Body of pancreas (tissue), 4 donors: ENCODE measurements at places on chromosomes 16 and 17.

DNA sequence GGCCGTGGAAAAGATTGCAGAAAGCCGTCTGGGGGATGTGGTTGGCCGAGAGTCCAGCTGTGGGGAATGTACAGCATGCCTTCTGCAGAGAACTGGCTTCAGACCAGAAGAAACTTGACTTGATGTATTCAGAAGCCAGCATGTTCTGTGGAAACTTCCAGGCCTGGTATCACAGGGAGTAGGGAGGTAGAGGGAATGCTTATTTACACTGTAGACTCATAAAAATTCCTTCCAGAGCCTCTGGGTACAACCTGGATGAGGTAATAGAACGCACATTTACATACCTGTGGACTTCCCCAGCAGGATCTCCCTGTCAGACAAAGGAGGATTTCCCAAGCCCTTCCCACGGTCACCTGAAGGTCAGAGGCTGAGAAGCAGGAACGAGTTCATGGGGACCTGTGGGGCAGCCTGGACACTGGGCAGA lies 11.8 kb upstream of the GAS7 start:
- no peaks in the 10 kb centered on the region for H3K27me3 ChIP-seq
- H3K27ac ChIP-seq = peak overlapping the region; percentile 61

DNA sequence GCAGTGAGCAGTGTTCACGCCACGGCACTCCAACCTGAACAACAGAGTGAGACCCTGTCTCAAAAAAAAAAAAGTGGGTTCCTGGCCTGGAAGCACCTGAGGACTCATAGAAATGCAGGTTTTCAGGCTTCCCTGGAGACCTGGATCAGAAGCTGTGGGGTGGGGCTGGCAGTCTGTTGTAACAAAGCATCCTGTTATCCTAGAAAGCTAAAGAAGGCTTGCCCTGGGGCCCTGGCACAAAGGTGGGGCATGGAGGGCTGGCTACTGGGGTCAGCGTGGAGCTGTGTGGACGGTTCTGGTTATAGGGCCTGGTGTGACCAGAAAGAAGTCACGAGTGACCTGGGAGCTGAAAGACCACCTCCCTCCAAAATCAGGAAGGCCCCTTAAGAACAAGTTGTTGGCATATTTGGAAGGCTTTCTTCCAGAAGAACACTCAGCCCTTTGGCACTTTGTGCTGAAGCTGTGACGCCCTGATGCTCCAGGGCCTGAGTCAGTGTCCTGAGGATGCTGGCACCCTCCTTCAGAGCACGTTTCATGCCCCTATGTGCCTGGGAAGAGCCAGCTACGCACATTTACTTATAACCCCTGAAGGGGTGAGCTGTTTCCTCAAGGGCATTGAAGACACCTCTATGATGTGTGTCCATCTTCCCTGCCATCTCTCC lies 6.2 kb downstream of the CRISPLD2 start:
- DNase-seq = no peak
- H3K27ac ChIP-seq = peak overlapping the region; percentile 29
- no peaks in the 10 kb centered on the region for H3K27me3 ChIP-seq
- no peaks in the 10 kb centered on the region for H3K4me1 ChIP-seq
- no peak overlapping the region for H3K4me3 ChIP-seq
- no peaks in the 10 kb centered on the region for H3K36me3 ChIP-seq

- H3K27ac ChIP-seq = no peak overlapping the region
- H3K4me3 ChIP-seq = no peak overlapping the region
- no peaks in the 10 kb centered on the region for H3K4me1 ChIP-seq
- H3K27me3 ChIP-seq = no peaks in the 10 kb centered on the region
- no peaks in the 10 kb centered on the region for H3K36me3 ChIP-seq
These were observed 77.7 kb downstream of the AATF start for GRCh38 chr17:37026531-37026869.

DNA sequence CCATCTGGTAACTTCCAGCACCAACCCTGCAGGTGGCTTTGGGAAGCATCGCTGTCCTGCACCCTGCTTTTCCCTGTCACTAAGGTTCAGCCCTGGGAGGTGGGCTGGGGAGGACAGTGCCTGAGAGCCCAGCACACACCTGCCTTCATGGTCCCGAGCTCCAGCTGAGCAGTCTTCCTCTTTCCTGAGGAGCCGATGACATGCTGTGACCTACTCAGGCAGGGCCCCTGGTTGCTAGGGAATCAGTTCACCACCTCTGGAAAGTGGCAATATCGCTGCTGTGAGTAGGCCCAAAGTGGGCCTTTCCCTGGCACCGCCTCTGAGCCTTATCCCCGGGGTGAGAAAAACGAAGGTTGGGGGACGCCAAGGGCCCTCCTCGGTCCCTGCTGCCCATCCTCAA lies 17.9 kb downstream of the ST3GAL2 start:
- H3K27ac ChIP-seq = no peak overlapping the region
- DNase-seq = no peak
- no peak overlapping the region for H3K4me3 ChIP-seq
- no peaks in the 10 kb centered on the region for H3K27me3 ChIP-seq

- DNase-seq = peak; percentile 7
- no peak overlapping the region for H3K4me3 ChIP-seq
- no peak overlapping the region for H3K27ac ChIP-seq
- no peaks in the 10 kb centered on the region for H3K27me3 ChIP-seq
- no peaks in the 10 kb centered on the region for H3K4me1 ChIP-seq
These were observed 306.1 kb upstream of the KIF2B start for GRCh38 chr17:53516636-53517035.

- H3K27me3 ChIP-seq = no peaks in the 10 kb centered on the region
- DNase-seq = no peak
- peaks cover 3% of the 10 kb centered on the region for H3K36me3 ChIP-seq
- H3K4me3 ChIP-seq = no peak overlapping the region
These were observed 35.2 kb downstream of the SLC7A5 start for GRCh38 chr16:87834005-87834667.

GRCh38 chr16:69566240-69566980 lies 644 bp downstream of the NFAT5 start:
- H3K27me3 ChIP-seq = no peaks in the 10 kb centered on the region
- DNase-seq = peak; percentile 60
- H3K27ac ChIP-seq = peak overlapping the region; percentile 100
- H3K36me3 ChIP-seq = no peaks in the 10 kb centered on the region
- peak overlapping the region; percentile 95 for H3K4me3 ChIP-seq
- peaks cover 38% of the 10 kb centered on the region for H3K4me1 ChIP-seq

- no peak for DNase-seq
- H3K4me1 ChIP-seq = peaks cover 98% of the 10 kb centered on the region
- no peak overlapping the region for H3K27ac ChIP-seq
- no peaks in the 10 kb centered on the region for H3K36me3 ChIP-seq
- H3K27me3 ChIP-seq = no peaks in the 10 kb centered on the region
These were observed 239.1 kb downstream of the SEC14L1 start for GRCh38 chr17:77379832-77380231.
